CD14-positive monocyte (primary cell): ENCODE measurements at places on chromosomes 5 and 9. TPM values are rescaled to one million over a fixed set of nuclear protein-coding genes. Genes with fewer than 3 reads are reported as not detected.

The TMEM215 gene
- polyA plus RNA-seq, result not detected

The GOLGA2 gene
- 20.8 and 34.2 TPM in 2 replicates for polyA plus RNA-seq

DNA sequence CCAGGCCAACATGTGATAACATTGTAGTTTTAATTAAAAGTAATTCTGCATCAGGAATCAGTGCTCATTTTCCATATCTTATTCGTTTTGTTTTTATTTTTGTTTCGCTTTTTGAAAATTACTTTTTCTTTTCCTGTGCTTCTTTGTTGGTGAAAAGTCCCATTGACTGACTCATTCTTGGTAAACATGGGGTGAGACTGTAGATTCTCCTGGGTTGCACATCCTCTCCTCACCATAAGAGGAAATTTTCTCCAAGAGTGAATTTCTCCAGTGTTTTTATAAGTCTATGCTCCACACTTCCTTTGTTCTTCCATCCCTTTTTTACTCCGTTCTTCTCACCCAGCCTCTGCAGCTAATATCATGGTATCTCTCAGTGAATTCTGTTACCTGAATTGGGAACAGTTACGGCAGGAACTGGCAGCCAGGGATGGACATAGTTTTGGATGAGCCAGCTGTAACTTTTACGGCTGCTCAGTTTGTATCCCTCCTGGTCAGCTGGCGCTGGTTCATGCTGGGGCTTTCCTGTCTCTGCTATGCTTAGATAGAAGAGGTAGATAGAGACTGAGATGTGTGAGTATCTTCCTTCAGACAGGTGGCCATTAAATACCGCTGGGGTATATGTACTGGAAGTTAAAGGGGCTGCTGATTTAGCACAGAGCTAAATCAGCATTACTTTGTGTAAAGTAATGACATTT is 80.0 kb downstream of the MAN2A1 start:
- no peak overlapping the region for H3K4me3 ChIP-seq
- H3K36me3 ChIP-seq, result peaks cover 52% of the 10 kb centered on the region
- H3K27me3 ChIP-seq, result no peaks in the 10 kb centered on the region
- H3K4me1 ChIP-seq, result no peaks in the 10 kb centered on the region
- no peak overlapping the region for H3K27ac ChIP-seq

GRCh38 chr5:38931731-38932130 is 85.9 kb downstream of the OSMR start:
- H3K4me3 ChIP-seq, result no peak overlapping the region
- DNase-seq, result no peak
- H3K27ac ChIP-seq, result no peak overlapping the region
- no peaks in the 10 kb centered on the region for H3K4me1 ChIP-seq
- no peaks in the 10 kb centered on the region for H3K36me3 ChIP-seq

DNA sequence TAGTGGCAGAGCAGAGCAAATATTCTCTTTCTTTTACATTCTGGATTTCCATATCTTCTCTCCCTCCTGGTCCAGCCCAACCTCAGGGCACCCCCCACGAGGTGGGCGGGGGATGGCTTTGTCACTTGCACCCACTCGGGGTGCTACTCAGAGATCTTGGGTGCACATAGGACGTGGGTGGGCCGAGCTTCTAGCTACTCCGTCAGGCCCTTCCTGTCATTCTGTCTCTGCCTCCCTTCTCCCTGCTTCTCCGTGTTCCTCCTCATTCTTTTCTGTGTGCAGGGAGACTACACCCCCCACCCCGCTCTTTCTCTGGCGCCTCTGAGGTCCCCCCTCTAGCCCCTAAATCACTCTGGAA is 19.5 kb downstream of the PCDHGC5 start:
- H3K4me1 ChIP-seq, result peaks cover 23% of the 10 kb centered on the region
- no peaks in the 10 kb centered on the region for H3K36me3 ChIP-seq
- no peak overlapping the region for H3K4me3 ChIP-seq
- DNase-seq, result no peak
- peaks cover 7% of the 10 kb centered on the region for H3K27me3 ChIP-seq

- no peaks in the 10 kb centered on the region for H3K4me1 ChIP-seq
- no peak overlapping the region for H3K4me3 ChIP-seq
- DNase-seq, result no peak
- H3K36me3 ChIP-seq, result peaks cover 62% of the 10 kb centered on the region
- no peaks in the 10 kb centered on the region for H3K27me3 ChIP-seq
These were observed 19.9 kb upstream of the SLC6A3 start for GRCh38 chr5:1465117-1465516.

DNA sequence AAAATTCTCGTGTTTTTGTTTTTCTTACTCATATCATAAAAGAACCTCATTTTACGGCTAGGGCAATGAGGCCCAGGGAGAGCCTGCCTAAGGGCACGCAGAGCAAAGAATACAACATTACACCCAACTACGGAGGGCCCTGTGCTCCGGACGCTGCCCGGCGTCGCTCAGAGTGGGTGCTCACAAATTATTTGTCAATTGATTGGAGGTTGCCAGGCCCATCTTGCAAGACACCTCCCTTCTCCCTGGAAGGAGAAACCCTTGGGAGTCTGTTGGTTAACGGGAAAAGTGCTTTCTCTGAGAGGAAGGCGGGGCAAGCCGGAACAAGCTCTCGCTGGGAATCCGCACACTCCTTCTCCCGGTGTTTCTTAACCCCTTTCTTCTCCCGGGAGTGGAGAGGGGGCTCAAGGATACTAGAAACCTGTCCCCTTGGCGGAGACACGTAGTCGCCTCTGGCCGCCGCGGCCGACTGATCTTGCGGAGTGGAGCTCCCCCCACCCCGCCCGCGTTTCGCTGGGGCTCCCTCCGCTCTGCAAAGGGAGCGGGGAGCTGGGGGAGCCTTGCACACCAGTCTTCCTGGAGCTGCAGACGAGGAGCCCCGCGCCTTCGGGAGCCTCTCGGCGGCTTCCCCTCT is 599.3 kb upstream of the SGCD start:
- no peak overlapping the region for H3K4me3 ChIP-seq
- no peak overlapping the region for H3K27ac ChIP-seq
- DNase-seq, result no peak
- H3K4me1 ChIP-seq, result no peaks in the 10 kb centered on the region
